ENCODE measurements at places on chromosomes 1 and 21.
A peak's percentile ranks its signal among the peaks of the same experiment; 100 is the strongest.

DNA sequence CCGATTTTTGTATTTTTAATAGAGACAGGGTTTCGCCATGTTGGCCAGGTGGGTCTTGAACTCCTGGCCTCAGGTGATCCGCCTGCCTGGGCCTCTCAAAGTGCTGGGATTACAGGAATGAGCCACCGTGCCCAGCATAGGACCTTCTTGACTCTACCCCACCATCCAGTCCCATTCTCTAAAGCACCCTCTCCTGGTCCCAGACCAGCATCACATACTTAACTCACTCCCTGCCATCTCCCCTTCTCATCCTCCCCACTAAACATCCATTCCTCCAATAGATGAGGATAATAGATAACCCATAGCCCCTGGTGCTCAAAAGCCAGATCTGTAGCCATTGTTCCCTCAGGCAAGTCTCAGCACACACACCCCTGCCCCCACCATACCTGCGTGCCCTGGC lies 2.1 kb downstream of the ENTREP3 start:
- no peak for DNase-seq

GRCh38 chr1:170700842-170701615 lies 37.1 kb downstream of the PRRX1 start:
- DNase-seq, result no peak

- DNase-seq, result no peak
These were observed 76.7 kb upstream of the PTGFRN start for GRCh38 chr1:116832932-116833578.

- no peak for DNase-seq
These were observed 234.9 kb downstream of the PTPRC start for GRCh38 chr1:198873696-198874230.

DNA sequence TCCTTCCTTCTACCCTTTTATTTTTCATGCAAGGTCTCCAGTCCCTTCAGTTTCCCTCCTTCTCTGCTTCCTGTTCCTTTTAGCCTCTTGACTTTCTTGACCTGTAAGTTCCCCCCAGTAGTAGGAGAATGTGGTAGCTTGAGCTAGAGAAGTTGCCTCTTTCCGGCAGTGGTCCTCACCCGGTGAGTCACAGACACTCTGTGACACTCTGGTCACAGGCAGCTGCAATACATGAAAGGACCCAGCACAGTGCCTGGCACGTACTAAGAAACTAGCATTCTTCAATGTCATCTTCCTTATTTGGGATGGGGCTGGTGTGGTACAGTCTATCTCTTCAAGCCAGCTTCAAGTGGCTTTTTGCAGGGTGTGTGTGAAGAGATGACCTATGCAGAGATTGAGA lies 16.0 kb downstream of the PFKFB2 start:
- DNase-seq, result no peak

GRCh38 chr1:166391279-166392066 lies 224.7 kb upstream of the FAM78B start:
- DNase-seq, result peak; percentile 4

- peak; percentile 36 for DNase-seq
These were observed 5.5 kb upstream of the ZNF695 start for GRCh38 chr1:247013391-247013790.

- DNase-seq, result no peak
These were observed 64.5 kb downstream of the ZC3H11B start for GRCh38 chr1:219548386-219548785.

DNA sequence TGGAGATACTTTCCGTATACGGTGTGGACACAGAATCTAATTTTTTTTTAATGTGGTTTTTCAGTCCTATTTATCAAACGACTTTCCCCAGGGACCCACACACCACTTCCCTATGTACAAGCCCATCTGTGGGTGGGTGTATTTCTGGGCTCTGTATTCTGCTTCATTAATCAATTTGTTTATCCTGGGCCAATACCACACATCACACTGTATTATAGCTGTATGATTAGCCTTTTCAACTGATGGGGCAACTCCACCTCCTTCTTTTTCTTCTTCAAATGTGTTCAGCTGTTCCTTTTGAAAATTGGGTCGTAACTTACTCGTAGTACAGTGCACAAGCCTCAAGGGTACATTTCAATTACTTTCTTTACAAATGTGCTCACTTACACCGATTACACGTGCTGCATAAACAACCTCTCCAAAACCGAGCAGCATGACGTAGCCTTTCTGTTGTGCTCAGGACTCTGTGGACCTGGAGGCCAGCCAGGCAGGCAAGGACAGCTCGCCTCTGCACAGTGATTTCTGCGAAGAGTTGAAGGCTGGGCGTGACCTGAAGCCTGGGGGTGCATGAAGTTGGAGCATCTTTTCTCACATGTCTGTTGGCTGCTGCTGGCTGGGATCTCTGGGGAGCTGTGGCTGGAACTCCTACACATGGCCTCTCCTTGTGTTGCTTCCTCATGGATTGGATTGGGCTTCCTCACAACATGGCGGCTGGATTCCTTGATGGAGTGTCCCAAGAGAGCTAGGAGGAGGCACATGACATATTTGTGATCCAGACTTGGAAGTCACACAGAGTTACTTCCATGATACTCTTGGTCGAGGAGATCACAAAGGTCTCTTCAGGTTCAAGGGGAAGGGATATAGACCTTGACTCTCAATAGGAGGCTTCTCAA lies 126.5 kb downstream of the CRYAA start:
- no peak for DNase-seq
